ENCODE measurements at places on chromosomes 11 and 22.

GRCh38 chr22:41075946-41076345, 16.4 kb upstream of the EP300 start:
- no peak for DNase-seq

DNA sequence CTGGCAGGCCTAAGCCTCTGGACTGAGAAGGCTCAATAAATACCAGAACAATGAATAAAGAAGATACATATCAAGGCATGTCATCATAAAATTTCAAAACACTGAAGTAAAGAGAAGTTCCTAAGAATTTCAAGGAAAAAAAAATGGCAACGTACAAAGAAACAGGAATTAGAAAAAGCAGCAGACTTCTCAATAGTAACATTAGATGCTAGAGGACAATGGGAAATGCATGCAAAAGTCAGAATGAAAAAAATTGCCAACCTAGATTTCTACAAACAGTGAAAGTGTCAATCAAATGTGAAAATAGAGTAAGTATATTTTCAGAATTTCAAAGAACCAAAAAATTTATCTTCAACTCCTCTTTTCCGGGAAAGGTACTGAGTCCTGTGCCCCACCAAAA, 125.0 kb downstream of the KCNC1 start:
- no peak for DNase-seq

DNA sequence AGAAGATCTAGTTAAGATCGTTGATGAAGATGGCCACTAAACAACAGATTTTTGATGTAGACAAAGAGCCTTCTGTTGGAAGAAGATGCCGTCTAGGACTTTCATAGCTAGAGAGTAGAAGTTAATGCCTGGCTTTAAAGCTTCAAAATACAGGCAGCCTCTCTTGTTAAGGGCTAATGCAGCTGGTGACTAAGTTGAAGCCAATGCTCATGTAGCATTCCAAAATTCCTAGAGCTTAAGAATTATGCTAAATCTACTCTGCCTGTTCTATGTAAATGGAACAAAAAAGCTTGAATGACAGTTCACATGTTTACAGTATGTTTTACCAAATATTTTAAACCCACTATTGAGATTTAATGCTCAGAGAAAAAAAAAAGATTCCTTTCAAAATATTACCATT, 492.6 kb downstream of the CNTN5 start:
- DNase-seq: no peak

DNA sequence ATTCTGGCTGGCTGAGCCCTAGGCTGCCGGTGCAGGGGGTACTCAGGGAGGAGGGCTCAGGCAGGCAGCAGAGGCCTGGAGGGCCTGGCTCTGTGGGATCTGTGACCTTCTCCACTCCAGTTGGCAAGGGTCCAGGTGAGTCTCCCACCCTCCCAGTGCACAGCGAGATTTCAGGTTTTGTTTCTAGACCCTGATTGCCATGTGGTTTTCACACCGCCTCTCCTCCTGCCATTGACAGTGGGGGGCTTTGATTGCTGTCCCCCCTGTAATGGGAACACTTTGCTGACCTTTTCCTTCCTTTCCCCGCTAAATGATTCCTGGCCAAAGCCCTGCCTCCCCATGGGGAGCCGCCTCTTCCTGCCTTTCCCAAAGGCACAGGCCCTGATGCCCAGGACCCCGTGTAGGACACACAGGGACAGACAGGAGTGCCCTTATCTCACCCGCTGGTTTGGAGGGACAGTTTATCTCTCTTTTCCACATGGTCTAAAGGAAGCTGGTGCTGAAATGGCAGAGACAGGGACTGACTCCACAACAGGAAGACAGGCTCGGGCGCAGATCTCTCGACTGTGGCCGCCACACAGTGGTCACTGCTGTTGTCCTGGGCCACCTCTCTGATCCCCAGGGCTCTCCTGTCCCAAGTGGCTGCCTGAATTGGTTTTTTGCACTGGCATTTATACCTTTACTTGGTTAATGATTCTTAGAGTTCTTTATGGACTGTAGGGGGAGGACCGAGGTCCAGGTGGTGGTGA, 43.4 kb downstream of the BCR start:
- DNase-seq: no peak

DNA sequence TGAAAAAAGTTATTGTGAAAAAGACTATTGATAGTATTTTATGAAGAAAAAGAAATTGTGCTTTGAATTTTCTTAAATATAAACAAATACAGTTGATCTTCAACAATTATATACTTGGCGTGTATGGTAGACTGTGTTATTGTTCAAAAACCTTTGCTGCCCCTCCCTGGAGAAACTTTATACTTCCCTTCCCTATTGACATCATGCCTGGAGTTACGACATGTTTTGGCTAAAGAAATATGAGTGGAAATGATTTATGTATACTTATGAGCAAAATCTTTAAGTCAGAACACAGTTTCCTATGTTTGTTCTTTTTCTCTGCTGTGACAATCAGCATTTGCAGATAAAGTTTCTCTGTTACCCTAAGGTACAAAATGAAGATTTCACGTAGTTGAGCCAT, 243.8 kb downstream of the TMEM135 start:
- no peak for DNase-seq

DNA sequence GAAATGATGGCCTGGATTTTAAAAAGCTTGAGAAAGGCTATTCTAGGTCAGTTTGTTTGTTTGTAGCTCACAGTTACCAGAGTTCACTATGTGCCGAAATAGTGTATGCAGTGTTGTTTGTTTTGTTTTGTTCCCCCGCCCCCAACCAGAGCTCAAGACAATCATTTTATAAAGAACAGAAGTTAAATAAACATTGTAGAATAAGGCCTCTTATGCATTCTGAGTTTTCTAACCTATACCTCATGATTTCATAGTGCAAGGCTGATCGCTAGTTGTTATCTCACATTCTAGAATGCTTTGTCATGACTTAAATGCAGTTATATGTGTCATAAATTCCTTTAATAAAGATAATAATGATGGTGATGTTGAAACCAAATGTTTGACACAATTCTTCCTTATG, 7.8 kb downstream of the KCNA4 start:
- no peak for DNase-seq

DNA sequence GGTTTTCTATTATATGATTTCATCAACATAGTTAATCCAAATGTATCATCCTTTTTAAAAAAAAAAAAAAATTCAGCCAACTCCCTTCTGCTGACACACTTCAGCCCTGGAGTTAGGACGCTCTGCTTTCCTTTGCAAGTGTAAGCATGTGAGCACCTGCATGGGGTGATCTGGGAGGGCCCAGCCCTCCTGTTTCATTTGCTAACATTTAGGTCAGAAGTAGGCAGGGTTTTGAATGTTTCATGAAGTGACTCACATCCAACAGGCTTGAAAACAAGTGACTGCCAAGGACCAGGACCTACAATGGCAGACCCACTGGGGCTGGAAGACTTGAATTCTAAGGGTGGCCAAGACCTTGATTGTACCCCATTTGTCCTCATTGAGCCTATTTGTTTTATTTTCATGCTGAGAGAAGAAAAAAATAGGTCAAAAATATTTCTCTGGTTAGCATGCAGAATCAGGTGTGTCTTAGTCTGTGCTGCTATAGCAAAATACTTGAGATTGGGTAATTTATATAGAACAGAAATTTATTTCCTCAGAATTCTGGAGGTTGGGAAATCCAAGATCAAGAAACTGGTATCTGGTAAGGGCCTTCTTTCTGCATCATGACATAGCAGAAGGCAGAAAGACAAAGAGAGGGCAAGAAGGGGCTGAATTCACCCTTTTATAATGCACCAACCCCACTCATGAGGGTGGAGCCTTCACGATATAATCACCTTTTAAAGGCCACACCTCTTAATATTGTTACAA, 137.6 kb downstream of the CD44 start:
- peak; percentile 9 for DNase-seq

GRCh38 chr22:30079952-30080533, at the start of gene HORMAD2:
Gene HORMAD2 (plus strand): TSS chr22:30080464. CDS start chr22:30093953, 13,489 bp downstream.
- no peak for DNase-seq

GRCh38 chr22:28031383-28031922, 112.4 kb upstream of the PITPNB start:
- no peak for DNase-seq

GRCh38 chr22:17536269-17536668, 27.0 kb upstream of the SLC25A18 start:
- no peak for DNase-seq

Data from stimulated activated naive CD4-positive, alpha-beta T cell treated with Interleukin-2 at 50 U/mL for 16 hours (primary cell).